ENCODE measurements at places on chromosomes 4 and X.

- no peak for DNase-seq
Observed at GRCh38 chr4:128863312-128864075, 54.0 kb downstream of the JADE1 start.

GRCh38 chr4:140084385-140084784, 69.6 kb downstream of the MAML3 start:
- no peak for DNase-seq

- no peak for DNase-seq
Observed at GRCh38 chrX:45758319-45758718, 557.6 kb upstream of the DIPK2B start.

DNA sequence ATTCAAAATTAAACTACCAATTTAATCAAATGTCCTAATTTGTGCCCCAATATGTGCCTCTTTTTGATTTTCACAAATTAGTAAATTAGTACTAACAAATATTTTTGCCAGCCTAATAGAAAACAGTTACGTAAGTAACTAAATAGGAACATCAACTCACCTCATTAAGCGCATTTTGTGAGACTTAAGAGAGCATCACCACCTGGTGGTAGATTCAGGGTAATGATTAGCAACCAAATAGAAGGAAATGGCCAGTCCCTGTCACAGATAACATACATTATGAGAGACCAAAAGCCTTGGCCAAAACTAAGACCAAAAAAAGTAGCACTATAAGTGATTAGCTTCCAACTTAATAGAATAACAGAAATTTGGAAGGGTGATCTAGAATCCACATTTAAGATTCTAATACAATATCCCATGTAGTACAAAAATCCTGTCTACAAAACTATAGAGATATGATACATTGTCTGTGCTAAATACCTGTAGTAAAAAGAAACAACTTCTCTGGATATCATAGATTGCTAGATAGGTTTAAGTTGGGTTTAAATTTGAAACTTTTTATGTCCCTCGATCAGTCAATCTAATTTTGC, 46.7 kb downstream of the C4orf46 start:
- no peak for DNase-seq

DNA sequence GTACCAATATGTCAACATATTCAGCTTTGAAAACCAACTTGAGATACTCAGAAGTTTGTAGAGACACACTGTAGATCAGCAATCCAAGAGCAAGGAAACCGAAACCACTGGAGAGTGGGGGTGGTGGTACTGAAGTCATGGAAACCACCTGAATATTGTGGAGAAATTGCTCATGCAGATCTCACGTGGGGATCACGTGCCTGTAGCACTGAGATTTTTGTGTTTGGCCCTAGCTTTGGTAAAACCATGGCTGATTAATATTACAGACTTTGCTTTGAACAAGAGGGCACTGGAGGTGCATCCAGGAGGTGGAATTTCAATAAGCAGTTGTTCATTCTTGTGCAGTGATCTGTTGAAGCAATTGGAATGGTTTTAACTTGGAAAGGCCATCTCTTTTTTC, 47.2 kb downstream of the GBA3 start:
- DNase-seq = no peak

- DNase-seq = no peak
Observed at GRCh38 chr4:108867476-108867875, 104.6 kb upstream of the ETNPPL start.

DNA sequence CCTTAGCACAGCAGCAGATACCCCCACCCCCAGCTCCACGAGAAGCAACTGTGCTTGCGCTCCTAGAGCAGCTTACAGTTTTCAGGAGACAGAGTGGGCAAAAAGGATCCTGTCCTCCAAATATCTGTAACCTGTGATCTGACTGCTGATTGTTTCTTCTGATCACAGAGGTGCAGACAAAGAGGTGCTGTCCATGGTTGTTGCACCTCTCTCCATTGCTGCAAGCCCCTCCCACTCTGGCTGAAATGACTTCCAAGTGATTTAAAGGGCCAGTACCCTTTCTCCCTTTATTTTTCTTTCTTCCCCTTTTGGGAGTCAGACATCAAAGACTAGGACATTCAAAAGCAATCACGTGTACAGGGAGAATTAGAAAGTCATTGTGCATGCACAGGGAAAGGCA, 205.3 kb upstream of the GEMIN8 start:
- DNase-seq = no peak
